ENCODE measurements at places on chromosomes 12 and 14.

- DNase-seq, result no peak
Observed at GRCh38 chr12:5433845-5434646, 2.1 kb downstream of the NTF3 start.

DNA sequence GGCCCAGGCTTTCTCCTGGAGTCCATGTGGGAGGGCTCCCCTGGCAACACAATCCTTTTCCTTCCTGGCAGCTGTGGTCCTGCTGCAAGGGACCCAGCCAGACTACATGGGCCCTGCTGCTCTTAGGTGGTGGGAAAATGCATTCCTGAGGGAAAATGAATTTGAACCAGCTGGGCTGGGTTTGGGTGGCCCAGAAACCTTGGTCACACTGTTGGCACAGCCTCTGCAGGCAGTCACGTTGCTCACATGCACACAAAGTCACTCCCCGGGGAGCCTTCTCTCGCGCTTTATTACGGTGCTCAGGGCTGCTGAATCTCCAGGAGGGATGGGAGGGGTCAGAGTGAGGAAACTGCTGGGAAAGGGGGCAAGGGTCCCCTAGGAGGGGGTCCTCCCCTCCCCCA lies 17.2 kb downstream of the PLEKHG3 start:
- no peak for DNase-seq

DNA sequence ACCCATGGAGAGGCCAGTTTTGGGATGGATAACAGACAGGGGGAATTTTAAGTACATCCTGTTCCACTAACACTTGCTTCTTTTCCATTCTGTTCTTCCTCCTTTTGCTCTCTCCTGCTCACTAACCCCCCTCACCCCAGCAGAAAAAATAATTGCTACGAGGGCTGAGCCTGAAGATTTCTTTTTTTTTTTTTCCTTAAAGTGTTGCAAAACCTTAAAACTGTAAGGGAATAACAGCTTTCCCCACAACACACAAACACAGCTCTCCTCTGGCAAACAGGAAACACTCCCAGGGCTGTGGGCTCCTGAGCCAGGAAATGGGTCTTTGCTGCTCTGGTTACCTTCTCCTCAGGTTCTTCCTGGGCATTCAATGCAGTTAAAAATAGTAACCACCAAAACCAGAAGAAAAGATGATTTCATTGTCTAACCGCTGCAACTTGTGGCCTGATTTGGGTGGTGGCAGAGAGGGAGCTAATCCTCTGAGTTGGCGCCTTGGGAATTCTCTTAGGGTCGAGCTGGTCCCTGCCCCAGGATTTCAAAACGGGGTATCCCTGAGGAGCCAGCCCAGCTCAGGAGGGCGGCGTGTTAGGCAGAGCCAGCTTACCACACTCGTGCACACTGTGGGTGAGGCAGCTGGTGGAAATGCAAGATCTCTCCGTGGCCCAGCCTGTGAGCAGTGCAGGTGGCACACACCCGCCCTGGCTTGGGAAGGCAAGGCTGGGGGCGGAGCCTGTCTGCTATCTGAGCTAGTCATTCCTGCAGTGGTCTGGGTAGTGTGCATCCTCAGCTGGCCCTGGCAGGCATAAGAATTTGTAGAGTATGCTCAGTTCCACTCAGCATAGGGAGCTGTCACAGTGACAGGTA lies 17.1 kb upstream of the EMP1 start:
- DNase-seq, result peak; percentile 67

DNA sequence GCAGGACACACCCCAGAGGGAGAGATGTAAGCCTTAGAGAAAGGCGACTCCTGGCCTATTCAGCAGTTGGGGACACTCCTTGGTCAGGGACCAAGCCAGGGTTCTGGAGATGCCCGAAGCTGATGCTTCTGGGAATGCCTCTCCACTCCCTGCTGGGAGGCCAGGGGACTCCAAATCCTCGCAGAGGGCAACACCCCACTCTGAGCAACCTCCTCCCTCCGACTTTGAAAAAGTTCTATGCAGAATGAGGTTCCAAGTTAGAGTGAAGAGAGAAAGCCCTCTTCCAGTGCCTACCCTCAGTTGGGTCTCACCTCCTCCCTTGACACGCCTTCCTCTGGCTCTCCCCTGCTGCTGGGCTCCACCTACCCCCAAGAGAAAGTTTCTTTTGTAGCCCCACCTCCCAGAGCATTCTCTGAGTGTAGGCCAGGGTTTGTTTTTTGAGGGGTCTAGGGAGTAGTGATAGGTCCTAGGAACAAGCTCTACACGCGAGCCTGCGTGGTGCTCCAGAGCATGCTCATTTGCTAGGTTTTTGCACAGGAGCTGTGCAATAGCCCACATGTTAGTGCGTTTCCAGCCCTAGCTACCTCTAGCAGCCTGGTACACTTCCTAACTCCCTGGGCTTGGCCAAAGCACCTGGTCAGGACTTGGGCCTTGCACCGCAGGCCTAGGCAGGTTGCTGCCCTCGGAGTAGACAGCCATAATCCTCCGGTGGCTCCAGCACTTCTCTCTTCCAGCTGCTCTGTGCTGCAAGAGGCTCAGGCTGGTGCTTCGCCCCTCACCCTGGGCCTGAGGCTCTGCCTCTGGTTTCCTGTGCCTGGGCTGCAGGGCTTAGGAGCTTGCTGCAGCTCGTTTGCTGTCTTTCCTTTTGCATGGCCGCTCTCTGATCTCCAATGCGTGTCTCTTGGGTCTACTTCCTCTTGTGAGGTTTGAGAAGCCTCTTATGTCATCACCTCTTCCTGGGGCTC lies 590 bp upstream of the CEBPE start:
- DNase-seq, result no peak

DNA sequence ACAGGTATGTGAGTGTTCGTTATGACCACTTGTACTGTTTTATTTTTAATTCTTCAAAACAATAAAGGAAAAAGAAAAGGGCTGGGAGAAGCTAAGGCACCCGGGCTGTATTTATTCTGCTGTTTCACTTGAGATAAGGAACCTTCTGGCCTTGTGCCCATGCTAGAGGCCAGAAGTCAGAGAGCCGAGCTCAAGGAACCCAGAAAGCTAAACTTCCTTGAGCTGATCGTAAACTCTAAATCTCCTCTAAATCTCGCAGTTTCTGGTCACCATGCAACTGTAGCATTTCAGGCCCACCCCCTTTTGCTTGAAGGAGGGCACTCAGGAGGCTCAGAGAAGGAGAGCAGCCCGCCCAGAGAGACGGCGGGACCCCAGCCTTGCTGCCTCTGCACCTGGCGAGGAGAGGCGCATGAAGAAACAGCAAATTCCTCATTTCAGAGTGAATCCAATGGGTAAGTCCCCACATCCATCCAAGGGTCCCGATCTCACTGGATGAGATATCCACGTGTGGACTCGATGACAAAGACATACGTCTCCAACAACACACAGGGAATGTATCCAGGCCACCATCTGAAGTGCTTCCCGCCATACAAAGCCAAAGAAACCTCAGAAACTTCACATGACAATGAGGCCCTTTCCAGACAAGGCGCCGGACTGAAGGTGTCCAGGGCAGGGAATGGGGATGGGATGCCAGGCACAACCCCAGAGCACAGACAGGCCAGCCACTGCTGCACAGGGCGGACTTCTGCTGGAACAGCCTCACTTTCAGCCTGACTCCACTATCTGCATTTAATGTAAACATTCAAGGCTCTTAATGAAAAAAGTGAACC lies 14.6 kb downstream of the CCDC88C start:
- DNase-seq, result peak; percentile 98

DNA sequence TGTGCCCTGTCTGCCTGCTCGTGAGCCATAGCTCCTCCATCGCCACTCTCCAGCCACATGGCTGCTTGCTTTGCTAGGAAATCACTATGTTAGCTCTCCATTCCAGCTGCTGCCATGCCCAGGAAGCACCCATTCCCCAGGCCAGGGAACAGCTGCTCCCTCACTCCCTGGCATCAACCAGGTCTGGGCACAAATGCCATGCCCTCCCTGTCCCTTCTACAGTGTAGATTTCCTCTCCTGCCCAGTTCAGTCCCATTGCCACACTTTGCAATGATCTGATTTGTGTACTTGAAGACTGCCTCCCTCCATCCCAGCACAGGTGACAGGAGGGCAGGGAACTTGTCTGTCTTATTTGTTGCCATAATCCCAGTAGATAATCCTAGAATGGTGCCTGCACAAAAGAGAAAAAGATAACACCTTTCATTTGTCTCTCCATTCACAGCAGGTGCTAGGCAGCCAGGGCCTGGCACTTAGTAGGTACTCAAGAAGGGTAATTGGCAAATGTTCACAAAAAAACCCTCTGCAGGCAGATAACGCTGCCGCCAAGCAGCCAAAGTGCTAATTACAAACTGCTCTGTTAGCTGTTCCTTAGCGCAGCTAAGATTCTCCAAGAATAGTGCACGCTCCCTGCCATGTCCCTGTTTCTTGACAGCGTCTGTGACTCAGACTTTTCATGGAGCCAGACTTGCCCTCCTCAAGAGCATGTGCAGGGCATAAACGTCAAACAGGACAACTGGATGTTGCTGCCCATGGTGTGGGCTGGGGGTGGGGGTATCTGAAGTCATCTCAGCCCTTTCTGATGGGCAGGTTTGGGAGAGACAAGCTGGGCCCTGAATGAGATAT lies 69.1 kb downstream of the ARL6IP4 start:
- DNase-seq, result no peak

- DNase-seq, result no peak
Observed at GRCh38 chr12:6630736-6631135, 5.0 kb downstream of the LPAR5 start.

Measured in hematopoietic multipotent progenitor cell treated with erythropoietin and hydrocortisone succinate and interleukin-3 and kit ligand, for 8 days (in vitro differentiated cells).